Cerebellar cortex (tissue), 1 donor: ENCODE measurements at places on chromosomes 7 and 10.

- no peak for DNase-seq
Observed at GRCh38 chr7:66731986-66732385, 8.5 kb upstream of the RABGEF1 start.

DNA sequence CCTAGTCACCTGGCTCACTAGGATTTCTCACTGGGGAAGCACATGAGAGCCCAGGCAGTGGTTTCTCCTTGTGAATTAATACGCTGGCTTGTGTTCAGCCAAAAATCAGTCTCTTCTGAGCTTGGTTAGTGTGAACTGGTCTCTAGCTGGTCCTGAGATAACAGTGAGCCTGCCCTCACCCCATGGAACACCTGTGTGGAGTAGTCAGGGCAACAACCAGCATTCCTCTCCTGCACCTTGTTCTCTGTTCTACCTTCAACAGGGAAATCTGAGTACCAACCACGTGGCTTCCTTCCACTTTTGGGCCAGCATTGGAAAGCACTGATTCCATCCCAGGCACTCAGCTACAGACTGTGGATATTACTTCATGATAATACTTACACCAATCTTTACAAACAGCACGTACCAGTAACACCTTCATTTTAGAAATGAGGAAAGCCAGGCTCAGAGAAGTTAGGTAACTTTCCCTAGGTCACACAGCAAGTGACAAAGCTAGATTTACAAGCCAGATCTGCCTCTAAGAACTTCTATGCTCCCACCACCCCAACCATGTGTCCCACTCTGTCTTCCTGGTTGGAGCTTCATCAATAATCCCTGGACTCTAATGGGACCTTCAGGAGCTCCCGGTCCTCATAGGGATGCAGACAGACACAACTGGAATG is 106.6 kb downstream of the GRID1 start:
- DNase-seq: no peak

DNA sequence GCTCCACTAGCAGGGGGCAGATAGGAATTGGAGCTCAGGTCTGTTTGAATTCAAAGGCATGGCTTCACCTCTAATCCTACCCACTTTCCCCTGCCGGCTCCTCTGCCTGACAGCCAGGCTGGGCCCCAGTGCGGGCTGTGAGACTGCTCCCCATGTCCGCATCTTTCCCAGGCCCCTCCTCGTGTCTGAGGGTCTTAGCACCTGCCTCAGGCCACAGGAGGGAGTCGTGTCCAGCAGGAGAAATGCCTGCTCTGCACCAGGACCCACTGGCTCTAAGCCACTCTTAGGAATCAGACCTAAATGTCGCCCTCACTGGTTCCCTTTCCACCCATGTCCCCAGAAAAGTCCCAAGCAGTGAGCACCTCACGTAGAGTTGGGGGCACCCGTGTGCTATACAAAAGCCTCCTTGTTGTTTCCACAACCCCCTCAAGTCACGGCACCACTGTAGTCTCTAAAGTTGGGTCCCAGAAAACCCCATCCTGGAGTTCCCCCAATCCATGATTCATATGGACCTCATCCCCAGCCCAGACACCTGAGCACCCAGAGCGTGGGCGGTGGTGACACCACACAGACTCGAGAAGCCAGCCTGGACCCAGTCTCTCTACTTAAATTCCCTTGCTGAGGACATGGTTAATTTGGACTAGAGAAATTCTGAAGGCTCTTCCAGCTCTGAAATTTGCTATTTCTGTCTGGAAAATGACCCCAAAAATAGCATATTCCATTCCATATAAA is 466.4 kb upstream of the ZMIZ1 start:
- DNase-seq: no peak

DNA sequence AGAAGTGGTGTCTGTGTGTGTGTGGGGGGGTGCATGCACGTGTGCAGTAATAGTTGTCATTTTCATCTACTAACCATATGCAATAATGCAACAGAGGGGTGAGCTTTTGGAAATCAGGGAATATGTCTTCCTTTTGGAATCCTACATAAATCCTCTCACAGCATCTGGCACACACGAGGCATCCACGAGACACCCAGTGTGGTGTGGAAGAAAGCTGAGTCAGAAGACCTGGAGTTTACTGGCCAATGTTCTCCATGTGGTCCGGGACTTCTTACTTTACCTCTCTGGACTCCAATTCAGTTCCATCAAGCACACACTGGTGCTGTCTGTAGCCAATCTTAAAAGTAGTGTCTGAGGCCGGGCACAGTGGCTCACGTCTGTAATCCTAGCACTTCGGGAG is 43.1 kb upstream of the C10orf90 start:
- no peak for DNase-seq

DNA sequence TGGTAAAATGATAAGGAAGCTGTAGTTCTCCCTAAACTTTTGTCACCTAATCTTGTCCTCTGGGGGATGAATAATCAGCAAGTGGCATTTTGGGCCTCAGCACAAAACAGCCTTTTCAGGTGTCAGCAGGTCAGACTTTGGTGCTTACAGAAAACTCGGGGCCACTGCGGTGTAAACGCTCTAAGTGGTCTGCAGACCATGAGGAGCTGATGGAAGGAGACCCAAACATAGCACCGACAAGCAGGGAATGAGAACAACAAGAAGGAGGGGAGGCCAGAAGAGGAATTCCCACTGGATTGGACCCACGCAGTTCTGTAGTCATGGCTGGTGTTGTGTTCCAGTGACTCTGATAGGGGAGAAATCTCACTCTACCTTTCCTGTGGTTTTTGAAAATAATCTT is 45.4 kb downstream of the RAMP3 start:
- no peak for DNase-seq

DNA sequence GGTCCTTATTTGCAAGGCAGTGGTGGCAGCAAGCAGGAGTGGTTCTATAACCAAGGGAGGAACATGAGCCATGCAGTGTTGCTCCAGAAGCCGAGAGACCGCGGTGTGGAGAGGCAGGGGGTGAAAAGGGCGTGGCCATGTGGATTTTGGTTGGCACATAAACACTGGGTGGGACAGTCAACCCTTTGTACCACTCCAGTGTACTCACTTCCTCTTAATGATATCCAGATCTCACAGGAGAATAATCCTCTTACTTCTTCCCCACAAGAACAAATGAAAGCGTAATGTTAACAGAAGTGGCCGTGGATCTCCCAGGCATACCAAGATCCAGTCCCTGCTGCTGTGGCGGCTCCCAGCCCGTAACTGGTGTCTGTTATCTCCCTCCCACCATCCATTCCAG is 42.4 kb downstream of the XRCC2 start:
- no peak for DNase-seq

- DNase-seq: no peak
Observed at GRCh38 chr10:119348516-119349240, 141.3 kb downstream of the GRK5 start.

- no peak for DNase-seq
Observed at GRCh38 chr7:88337572-88337971, 30.9 kb upstream of the STEAP4 start.

DNA sequence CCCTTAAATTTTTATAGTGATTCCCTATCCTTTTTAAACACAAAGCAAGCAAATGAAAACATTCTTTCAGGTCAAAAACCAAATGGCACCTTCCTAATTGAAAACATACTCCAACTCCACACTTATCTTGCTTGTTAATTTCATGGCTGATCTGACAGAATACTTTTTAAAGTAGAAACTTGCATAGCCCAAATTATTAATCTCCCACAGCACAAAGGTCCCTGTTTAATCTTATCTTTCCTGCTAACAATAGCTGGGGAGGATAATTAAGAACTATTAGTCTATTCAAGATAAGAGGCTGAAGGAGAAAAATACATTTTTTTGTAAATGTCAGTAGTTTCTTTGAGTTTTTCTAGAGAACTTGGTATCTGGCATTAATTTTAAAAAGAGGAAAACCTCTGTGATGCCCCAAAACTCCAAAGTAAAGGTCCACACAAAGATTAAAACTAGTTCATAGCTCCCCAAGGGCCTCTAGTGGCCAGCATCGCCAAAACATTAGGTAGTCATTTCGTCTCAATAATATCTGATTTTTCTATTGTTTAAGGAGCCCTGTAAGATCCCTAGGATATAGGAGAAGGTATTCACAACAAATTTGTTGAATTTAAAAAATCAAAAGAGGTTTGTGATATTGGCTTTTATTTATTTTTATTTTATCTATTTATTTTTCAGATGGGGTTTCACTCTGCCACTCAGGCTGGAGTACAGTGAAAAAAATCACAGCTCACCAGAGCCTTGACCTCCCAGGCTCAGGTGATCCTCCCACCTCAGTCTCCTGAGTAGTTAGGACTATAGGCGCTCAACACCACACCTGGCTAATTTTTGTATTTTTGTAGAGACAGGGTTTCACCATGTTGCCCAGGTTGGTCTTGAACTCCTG is 14.7 kb downstream of the CDNF start:
- peak; percentile 78 for DNase-seq

DNA sequence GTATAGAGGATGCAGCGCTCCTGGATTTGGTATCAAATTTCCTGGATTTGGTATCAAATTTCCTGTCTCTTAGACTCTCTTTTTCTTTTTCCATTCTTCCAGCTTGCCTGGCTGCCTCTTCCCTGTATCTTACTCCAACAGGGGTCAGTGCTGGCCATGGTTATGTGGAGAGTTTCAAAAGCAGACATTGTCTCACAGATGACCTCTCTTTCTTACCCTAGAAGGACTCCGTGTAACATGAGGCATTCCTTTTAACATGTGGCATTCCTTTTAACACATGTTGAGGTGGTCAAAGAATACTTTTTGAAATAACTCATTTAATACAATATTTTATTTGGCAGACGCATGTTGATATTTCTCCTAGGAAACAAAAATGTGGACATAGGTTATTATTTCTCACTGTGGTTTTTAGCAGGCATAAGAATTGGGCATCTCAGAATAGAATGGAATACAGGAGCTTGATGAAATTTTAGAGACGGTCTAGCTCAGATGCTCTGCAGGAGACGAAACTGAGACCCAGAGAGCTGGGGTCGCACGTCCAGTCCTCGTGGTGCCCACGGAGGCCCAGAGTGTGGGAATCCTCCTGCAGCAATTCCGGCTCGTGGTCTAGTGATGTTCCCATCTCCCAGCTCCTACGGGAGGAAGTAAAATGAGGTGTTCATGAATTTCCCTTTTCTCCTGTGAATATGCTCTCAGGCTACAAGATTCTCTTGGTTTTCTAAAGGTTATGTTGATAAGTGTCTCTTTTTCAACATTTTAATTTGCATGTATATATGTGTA is 59.6 kb upstream of the PITRM1 start:
- DNase-seq: no peak

GRCh38 chr10:7666253-7667023 is at the start of gene ITIH5:
Gene ITIH5, minus strand, starts transcription at chr10:7666966. Its CDS starts 74 bp downstream, at chr10:7666892.
- DNase-seq: no peak

DNA sequence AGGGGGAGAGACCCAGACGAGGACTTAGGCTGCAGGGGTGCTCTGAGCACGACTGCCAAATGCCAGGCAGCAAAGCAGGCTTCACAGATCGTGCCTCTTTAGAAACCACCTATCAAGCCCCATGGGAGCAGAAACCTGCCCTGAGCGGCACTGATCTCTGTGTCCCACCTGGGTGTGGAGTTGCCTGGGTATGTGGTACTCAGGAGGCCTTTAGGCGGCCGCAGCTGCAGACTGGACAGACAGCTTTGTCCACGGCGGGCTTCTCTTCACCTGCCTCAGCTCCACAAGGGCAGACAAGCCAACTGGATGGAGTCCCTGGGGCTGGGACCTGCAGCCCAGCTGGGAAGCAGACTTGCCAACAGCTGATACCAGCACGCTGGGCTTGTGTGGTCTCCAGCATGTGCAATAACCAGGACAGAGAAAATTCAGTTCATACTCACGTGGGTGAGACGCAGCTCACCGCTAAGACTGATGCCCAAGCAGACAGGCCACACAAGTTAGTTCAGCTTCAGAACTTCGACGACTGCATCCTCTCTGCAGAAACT is 163.2 kb downstream of the EBF3 start:
- no peak for DNase-seq

- DNase-seq: no peak
Observed at GRCh38 chr10:70561558-70561957, 41.0 kb downstream of the PRF1 start.

DNA sequence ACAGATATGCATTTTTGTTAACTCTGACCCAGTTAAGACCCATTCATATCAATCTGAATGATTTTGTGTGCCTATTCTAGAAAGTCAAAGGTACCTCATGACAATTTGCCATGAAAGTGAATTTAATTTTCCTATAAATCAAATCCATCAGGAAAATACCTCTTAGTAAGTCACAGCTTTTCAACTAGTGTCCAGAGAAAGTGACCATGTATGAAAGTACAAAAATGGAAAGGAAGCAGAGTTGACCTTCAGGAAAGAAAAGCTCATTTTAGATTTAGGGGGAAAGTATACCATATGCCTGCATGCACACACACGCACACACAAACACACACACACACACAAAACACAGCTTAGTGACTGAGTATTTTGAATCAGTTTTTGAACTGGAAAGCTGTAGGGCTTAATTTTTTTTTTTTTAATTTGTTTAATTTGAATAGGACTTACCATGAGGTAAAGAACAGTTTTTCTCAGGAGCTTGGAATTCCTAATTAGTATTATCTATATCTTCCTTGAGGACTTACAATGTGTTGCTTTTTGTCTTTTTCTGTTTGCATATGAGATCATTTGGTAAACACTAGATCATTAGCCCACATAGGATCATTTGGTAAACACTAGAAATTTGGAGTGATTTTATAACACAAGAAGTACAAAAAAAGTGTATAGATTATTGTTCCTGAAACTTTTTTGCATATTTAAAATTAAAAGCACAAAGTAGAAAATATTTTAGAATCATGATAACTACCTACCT is 61.6 kb downstream of the ZNF277 start:
- no peak for DNase-seq
